Transverse colon (tissue), 4 donors: ENCODE measurements at places on chromosomes 12 and 14. TPM values are rescaled to one million over a fixed set of nuclear protein-coding genes. Genes with fewer than 3 reads are reported as not detected.

GRCh38 chr12:88571543-88571942, 8.7 kb downstream of the KITLG start:
- no peak overlapping the region for H3K27ac ChIP-seq
- peaks cover 37% of the 10 kb centered on the region for H3K4me1 ChIP-seq
- H3K27me3 ChIP-seq = no peaks in the 10 kb centered on the region
- H3K36me3 ChIP-seq = no peaks in the 10 kb centered on the region
- H3K4me3 ChIP-seq = no peak overlapping the region

DNA sequence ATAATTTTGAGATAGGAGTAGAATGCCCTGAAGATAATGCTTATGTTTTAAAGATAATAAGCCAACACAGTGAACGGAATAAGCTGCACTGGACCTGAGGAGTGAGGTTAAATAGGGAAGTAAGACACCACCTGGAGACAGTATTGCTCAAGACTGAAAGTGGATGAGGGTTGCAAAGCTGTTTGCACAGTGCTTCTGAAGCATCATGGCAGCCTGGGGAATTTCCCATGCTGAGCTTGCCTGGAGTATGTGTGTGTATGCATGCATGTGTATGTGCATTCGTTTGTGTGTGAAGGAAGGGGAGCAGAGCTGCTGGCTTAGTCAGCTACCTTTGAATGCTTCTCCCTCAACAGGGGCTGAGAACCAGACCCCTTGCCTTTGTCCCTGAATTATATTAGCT, 35.8 kb downstream of the BHLHE41 start:
- DNase-seq = no peak
- no peaks in the 10 kb centered on the region for H3K4me1 ChIP-seq
- no peak overlapping the region for H3K4me3 ChIP-seq
- no peak overlapping the region for H3K27ac ChIP-seq

GRCh38 chr14:35534873-35535482, 1.0 kb downstream of the INSM2 start:
- DNase-seq = peak; percentile 59
- no peaks in the 10 kb centered on the region for H3K36me3 ChIP-seq
- H3K27me3 ChIP-seq = peaks cover 69% of the 10 kb centered on the region
- H3K4me1 ChIP-seq = peaks cover 7% of the 10 kb centered on the region
- H3K4me3 ChIP-seq = peak overlapping the region; percentile 74

DNA sequence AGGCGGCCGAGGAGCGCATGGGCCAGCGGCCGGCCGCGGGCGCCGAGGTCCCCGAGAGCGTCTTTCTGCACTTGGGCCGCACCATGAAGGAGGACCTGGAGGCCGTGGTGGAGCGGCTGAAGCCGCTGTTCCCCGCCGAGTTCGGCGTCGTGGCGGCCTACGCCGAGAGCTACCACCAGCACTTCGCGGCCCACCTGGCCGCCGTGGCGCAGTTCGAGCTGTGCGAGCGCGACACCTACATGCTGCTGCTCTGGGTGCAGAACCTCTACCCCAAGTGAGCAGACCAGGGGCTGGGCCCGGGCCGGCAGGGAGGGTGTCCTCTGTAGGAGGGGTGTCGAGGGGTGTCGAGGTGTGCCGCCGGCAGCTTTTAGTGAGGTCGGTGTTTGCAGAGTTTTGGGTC, 4.1 kb downstream of the TNFAIP2 start:
- H3K4me3 ChIP-seq = no peak overlapping the region
- no peak overlapping the region for H3K27ac ChIP-seq
- H3K4me1 ChIP-seq = peaks cover 46% of the 10 kb centered on the region
- DNase-seq = no peak
- H3K36me3 ChIP-seq = no peaks in the 10 kb centered on the region

Gene GPRC5A
- total RNA-seq = 166 TPM
